ENCODE measurements at places on chromosomes 2 and 18.

GRCh38 chr2:134262684-134263083, 8.8 kb downstream of the MGAT5 start:
- no peak for DNase-seq

- DNase-seq: no peak
Observed at GRCh38 chr2:37402636-37403035, 58.2 kb downstream of the QPCT start.

- DNase-seq: no peak
Observed at GRCh38 chr18:5534845-5535244, 9.0 kb downstream of the EPB41L3 start.

GRCh38 chr2:199955007-199955338, 318 bp downstream of the TYW5 start:
- no peak for DNase-seq

DNA sequence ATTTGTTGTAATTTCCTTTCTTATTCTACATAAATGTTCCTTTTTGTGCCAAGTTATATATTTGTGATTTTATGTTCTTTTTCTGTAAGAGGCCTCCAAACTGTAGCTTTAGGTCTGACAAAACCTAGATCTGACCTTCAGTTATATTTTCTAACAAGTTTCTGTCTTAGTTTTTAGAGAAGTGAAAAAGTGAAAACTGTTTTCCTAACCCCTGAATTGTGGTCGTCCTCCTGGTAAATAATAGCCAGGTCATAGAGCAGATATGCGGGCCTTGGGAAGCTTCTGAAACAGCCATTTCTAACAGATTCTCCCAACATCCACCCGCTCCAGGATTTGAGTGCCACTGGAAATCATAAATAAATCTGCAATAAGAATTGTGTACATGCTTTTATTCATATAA, 398.4 kb upstream of the CWC22 start:
- DNase-seq: no peak

DNA sequence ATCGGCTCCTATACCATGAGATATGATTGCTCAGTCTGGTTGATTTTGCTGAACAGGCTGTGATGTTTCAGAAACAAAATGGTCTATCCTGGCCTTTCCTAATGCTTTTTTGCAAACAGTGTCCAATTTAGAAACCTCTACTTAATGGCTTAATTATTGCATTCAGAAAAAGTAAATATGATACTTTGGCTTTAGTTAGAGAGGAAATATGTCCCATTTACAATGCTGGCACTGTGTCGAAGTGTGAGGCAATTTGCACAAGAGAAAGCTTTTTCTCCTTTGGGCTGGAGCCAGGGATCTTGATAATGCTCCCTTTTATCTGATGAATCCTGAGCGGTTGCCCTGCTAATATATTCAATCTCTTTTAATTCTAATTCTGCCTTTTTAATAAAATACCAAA, 418.9 kb downstream of the EPHA4 start:
- no peak for DNase-seq

- DNase-seq: no peak
Observed at GRCh38 chr2:133816037-133816436, 247.8 kb upstream of the NCKAP5 start.

- DNase-seq: no peak
Observed at GRCh38 chr2:145228506-145228905, 708.6 kb upstream of the ZEB2 start.

DNA sequence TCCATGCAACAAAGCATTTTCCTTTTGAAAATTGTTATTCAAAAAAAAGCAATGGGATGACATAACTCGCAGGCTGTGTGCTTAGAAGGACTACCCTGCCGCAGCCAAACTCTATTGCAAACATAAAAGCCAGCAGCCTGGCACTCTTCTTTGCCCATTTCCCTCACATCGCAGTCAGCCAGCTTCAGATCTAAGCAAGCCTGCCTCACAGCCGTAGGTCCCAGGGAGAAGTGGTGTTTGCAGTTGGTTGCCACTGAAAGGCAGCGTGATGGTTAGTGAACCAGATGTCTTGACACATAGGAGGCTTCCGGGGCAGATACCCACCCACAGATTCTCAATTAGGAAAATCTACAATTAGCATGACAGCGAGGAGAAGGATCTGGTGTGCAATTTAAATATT, 655.2 kb downstream of the RNF144A start:
- no peak for DNase-seq

DNA sequence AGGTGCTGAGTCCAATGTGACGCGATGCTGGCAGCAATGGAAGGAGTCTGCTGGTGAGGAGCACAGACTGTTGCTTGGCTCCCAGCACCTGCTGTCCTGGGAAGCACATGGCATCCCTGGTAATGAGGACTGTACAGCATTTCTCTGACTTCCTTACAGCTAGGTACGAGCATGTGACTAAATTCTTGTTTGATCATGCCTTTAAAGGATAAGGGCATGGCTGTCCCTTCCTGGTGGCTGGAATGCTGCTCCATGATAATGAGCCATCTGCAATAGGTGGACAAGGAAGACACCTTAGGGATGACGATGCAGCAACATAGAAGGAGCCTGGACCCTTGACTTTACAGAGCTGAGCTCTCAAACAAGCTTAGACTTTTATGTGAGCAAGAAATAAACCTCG, 278.0 kb upstream of the SPRED2 start:
- no peak for DNase-seq

DNA sequence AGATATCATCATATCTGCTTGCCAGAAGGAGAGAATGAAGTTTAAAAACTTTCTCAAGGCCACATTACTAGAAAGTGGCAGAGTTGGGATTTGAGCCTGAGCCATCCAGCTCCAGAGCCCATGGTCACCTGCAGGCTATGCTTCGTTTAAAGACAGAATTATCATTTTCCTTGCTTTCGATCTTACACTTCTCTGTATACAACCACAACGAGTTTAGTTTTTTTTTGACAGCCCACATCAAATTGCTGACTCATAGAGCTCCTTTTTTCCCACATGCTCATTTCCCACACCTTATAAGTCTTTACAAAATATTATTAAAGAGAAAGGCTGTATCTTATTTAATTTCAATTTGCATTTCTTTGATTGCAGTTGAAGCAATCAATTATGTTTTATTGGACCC, 6.5 kb downstream of the PLEK start:
- no peak for DNase-seq

DNA sequence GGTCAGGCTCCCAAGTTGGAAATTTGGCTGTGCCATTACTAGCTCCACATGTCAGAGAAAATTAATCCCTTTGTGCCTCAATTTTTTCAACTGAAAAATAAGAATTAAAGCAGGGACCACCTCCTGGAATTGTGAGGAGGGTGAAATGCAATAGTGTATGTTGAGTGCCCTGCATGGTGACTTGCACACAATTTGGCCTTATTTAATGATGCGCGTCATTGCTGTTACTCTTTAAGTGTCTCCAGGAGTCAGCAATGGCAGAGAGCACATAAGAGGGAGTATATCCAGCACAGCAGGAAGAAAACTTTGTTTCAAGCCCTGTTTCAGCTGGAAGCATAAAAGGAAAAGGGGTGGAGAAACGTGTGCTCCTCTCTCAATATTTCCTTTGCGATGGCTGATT, 215.8 kb downstream of the ALK start:
- DNase-seq: no peak

- no peak for DNase-seq
Observed at GRCh38 chr2:215668378-215668775, 232.5 kb upstream of the FN1 start.

DNA sequence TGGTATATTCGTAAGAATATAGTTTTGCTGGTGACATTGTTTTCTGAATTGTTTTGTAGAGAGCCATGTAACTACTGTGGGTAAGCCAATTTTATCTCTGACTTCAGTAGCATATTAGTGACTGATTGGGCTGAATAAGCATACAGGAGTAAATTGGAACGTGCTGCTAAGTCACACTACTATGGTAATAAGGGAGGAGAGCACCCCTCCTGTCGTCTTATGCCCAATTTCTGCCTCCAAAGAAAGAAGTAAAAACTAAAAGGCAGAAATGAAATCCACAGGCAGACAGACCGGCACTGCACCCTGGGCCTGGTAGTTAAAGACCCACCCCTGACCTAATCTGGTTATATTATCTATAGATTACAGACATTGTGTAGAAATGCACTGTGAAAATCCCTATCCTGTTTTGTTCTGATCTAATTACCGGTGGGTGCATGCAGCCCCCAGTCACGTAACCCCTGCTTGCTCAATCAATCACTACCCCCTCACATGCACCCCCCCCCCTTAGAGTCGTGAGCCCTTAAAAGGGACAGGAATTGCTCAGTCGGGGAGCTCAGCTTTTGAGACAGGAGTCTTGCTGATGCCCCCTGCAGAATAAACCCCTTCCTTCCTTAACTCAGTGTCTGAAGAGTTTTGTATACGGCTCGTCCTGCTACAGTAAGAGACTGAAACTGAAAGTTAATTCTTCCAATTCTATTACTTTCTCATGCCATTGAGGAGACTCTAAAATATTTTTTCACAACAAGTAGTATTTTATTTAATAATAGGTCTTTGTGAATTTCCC, 167.0 kb downstream of the ZNF804A start:
- DNase-seq: no peak

DNA sequence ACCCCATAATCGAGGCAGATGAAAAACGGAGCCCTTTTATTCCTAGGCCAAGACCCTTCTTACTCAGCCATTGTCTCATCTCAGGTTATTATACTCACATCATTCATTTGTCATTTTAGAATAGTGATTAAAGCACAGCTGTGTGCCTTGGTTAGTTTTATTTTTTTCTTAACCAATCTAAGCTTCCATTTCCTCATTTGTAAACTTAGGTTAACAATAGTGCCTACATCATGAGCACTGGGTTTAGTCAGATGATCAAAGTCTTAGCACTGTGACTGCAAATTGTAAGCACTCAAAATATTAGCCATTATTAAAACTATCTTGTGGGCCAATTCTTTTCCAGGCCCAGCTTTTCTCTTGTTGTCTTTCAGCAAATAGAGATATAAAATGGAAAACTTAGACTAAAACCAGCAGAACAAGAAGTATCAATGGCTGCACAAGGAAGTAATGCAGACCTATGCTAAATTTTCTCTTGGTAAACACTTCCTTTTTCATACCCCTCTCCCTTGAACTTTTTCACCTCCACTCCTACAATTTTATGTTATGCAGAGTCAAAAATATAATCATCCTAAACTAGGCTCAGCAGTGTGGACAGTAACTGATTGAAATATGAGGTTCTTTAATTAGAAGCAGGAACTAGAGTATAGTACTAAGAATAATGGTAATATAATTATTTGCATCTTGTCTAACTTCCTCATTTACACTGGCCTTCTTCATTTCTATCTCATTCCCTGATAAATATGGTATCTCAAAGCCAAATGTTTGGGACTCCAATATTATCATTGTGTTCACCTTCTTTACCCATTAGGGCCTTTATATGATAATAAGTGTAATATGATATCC, 21.5 kb upstream of the GALNT3 start:
- DNase-seq: no peak

- no peak for DNase-seq
Observed at GRCh38 chr2:241569831-241570281, 11.3 kb downstream of the BOK start.

DNA sequence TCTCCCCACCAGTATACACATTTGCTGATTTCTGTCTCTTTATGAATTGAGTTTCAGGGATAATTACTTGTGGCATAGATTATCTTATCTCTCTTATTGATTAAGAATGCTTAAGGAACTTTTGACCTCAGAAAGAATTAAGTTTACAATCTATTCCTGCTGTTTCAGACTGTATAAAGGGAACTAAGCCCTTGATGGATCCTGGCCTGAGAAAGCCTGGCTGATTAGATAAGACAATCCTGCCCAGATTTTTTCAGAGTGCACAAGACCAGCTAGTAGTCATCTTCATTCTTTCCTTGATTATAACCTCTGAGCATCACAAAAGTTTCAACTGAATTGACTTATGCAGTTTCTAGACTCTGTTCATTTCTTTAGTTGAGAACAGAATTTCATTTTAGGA, 22.7 kb upstream of the TFPI start:
- no peak for DNase-seq

DNA sequence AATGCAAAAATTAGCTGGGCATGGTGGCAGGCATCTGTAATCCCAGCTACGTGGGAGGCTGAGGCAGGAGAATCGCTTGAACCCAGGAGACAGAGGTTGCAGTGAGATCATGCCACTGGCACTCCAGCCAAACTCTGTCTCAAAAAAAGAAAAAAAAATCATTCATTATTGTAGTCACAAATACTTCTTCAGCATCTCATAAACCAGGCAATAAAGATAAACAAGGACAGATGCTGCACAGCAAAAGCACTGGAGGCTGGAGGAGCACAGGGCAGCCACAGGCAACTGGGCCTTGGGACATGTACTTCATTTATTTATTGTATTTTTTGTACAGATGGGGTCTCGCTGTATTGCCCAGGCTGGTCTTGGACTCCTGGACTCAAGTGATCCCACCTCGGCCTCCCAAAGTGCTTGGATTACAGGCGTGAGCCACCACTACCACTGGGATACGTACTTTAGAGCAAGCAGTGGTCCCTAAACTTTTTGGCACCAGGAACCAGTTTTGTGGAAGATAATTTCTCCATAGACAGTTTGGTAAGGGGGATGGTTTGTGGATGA, 16.8 kb upstream of the MAT2A start:
- no peak for DNase-seq

DNA sequence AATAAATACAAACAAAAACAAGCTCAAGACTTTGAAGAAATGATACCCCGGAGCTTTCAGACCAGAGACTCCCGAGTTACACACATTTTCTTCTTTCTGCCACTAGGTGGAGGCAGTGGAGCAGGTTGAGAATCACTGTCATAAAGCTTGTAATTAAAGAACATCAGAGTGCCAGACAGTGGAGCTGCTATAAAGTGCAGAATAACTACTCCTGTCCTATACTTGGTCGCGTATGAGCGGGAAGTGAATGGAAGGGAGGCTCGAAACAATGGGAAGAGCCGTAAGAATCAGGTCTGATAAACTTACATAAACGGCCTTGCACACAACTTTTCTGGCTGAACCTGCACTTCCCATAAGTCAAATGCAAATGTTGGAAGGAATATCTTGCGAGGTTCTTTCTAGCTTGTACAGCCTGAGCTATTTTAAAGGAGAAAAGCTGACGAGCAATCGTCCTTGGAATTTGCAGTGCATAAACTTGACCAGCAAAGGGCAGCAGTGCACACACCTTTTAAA, 189.0 kb downstream of the RPIA start:
- DNase-seq: no peak

DNA sequence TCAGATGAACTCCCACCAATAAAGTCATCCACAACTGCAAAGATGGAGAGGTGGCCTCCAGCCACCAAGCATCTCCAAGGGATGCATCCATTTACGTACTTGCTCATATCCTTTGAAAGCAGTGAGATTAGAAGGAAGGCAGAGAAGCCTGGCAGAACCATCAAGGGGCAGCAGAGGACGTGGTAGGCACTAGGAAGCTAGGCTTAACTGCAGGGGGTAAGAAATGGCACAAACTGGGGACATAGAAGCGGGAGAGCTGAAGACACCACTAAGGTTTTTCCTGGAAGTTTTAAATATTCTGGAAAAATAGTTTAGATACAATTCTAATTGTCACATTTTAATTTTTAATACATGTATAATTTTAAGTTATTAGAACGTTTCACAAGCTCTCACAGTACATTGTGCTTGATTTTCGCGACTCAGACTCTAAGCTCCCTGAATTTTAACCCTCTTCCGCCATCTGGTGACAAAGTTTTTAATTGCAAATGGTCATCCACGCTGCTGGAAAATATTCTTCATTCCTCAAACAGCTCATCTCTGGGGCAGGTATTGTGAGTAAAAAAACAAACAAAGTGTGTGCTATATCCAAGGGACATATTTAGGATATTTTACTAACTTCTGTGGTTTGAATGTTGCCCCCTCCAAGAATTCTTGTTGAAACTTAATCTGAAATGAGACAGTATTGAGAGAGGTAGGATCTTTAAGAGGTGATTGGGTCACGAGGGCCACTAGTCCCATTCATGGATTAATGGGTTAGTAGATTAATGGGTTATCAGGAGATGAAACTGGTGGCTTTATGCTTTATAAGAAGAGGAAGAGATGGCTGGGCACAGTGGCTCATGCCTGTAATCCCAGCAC, 1.6 kb upstream of the PSTPIP2 start:
- DNase-seq: no peak

All from psoas muscle (tissue), 8 donors.